ENCODE measurements at places on chromosomes 11 and 22.

DNA sequence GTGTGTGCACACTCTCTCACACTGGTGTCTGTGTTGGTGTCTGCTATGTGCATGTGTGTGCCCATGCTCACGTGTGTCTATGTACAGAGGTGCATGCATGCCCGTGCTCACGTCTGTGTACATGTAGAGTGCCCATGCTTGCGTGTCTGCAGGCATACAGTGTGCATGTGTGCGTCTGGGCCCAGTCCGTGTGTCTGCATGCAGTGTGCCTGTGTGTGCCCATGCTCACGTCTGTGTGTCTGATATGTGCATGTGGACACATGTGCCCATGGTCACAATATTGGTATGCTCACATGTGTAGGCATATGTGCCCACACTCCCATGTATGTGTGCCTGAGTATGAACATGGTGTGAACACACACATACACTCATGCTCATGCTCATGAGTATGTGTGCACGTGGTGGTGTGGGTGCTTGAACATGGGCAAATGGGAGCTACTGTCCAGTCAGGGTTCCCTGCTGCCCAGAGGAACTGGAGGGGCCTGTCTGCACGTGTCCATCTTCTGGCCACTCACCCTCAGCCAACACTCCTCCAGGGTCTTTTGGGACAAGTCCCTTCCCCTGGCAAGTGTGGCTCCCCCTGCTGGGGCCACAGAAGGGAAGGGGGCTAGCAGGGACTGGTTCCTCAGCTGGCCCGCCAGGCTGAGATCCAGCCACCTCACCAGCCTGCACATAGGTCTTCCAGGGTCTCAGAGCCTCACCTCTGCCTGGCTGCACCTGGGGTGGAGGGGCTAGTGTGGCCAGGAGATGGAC, 7.3 kb upstream of the TBX1 start:
- DNase-seq = no peak

GRCh38 chr11:129460714-129461113, 85.1 kb downstream of the BARX2 start:
- DNase-seq = no peak

GRCh38 chr11:74024261-74025029, 15.6 kb upstream of the UCP3 start:
- DNase-seq = peak; percentile 62

- no peak for DNase-seq
Measured at GRCh38 chr22:36021606-36022153, 6.9 kb downstream of the RBFOX2 start.

GRCh38 chr11:118643142-118643994, 36.0 kb downstream of the PHLDB1 start:
- DNase-seq = no peak

GRCh38 chr22:48267681-48268080, 1505.2 kb downstream of the TBC1D22A start:
- no peak for DNase-seq

GRCh38 chr11:12777208-12777874, 103.1 kb downstream of the TEAD1 start:
- DNase-seq = no peak

DNA sequence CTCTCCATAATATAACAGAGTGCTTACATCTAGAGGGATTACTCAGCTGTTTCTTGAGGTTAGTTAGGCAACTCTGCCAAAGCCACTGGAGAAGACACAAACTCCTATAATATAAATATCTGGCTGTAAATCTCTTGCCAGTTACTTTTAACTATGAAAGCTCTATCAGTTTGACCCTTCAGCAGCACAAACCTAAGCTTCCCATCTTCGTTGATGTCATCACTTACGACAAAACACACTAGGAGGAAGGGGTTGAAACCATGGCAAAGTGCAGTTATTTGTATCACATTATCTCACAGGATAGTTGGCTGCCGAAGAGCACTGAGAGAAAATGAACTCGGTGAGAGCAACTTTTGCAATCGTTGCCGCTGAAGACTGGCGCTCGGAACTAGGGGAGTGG, 922.1 kb downstream of the OPCML start:
- no peak for DNase-seq

- no peak for DNase-seq
Measured at GRCh38 chr22:45450921-45451651, 37.6 kb downstream of the RIBC2 start.

- no peak for DNase-seq
Measured at GRCh38 chr22:44776605-44777363, 24.4 kb downstream of the ARHGAP8 start.

DNA sequence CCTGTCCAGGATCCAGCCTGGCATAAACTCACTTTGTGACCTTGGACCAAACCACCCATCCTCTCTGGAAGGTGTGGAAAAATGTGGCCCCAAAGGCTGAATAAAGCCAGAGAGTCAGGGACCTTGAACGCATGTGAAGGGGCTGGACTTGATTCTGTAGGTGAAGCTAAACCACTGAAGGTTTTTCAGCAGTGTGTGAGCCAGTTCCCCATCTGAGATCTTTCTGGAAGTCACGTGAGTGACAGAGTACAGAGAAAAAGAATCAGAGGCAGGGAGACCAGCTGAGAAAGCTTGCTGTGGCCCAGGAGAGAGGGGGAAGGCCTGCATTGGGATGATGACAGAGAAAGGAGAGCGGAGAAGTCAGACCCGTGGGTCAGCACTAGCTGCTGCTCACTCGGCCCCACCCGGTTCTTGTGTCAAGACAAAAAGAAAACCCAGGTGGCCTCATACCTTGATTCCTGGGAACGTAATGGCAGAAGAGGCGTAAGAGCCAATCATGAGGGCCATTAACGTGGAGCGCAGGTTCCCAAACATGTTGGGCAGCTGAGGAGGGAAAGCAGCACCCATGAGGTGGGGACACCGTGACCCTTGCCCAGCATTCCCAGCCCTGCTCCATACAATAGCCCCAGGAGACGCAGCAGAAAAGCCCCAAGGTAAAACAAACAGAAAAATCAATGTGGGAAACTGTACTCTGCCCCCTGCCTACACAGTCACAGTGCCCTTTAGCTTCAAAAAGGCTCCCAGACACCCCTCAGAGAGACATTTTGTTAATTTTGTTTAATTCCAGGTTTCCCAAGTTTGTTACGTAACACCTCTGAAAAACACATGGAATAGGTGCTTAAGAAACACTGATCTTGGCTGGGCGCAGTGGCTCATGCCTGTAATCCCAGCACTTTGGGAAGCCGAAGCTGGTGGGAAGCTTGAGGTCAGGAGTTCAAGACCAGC, 17.9 kb downstream of the SLC43A1 start:
- no peak for DNase-seq
